ENCODE measurements at places on chromosomes 13 and 19.

DNA sequence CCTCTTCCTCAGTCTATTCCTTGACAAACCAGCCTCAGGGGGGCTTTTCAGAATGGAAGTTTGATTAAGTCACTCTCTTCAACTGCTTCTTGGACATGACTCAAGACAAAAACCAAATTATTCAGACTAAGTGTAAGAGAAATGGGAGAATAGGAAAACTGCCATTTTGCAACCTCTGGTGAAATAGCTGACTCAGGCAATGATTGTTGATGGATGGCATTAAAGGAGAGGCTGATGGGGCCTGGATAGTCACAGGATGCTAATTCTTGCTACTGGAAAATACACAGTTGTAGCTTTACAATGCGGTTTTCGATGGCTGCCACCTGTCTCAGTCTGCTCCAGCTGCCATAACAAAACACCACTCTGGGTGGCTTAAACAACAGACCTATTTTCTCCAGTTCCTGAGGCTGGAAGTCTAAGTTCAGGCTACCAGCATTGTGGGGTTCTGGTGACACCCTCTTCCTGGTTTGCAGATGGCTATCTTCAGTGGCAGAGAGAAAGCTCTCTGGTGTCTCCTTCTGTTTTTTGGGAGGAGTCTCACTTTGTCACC, 6.1 kb downstream of the NOSIP start:
- DNase-seq: no peak

DNA sequence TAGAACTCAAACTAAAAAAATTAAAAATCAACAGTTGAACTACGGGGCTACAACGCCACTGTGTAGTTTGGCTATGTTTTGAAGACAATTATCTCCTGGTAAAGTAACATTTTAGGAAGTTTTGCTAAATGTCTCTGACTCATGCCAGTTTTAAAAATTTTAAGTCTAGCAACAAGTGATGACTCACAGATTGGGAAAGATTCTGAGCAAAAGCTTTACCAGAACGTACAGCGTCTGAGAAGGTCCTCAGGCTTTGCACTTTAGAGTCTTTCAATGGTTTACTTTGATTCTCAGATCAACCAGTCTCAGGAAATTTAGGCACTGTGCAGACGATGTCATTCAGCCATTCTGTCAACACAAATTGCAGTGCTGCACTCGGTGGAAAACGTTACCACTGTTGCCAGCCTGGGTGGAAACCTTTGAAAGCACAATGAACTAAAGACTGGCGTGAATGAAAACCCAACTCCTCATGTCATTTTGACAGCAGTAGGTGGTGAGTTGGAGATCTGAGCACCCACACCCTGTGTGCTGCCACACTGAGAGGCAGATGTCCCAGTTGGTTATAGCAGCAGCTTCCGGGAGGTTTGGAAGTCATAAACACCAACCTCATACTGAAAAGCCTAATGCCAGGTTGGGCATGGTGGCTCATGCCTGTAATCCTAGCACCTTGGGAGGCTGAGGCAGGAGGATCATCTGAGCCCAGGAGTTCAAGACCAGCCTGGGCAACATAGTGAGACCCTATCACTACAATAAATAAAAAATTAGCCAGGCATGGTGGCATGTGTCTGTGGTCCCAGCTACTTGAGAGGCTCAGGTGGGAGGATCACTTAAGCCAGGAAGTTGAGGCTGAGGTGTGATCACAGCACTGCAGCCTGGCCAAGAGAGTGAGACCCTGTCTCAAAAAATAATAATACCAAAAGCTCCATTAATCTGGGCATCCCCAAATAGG, 6.3 kb upstream of the WTIP start:
- peak; percentile 88 for DNase-seq

DNA sequence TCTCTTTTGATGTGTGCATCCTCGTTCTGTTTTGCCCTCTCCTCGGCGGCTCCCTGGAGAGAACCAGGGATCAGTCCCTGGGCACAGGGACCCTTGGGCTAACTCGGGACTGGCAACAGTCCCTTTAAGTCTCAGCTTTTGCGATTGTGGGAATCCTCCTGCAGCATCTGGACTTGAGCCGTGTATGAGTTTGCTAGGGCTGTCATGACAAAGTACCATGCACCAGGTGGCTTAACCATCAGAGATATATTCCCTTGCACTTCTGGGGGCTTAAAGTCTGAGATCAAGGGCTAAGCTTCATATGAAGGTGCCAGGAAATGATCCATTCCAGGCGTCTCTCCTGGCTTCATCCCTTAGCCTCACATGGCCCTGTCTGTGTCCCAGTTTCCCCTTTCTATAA, 34.5 kb downstream of the ARHGEF18 start:
- DNase-seq: no peak

DNA sequence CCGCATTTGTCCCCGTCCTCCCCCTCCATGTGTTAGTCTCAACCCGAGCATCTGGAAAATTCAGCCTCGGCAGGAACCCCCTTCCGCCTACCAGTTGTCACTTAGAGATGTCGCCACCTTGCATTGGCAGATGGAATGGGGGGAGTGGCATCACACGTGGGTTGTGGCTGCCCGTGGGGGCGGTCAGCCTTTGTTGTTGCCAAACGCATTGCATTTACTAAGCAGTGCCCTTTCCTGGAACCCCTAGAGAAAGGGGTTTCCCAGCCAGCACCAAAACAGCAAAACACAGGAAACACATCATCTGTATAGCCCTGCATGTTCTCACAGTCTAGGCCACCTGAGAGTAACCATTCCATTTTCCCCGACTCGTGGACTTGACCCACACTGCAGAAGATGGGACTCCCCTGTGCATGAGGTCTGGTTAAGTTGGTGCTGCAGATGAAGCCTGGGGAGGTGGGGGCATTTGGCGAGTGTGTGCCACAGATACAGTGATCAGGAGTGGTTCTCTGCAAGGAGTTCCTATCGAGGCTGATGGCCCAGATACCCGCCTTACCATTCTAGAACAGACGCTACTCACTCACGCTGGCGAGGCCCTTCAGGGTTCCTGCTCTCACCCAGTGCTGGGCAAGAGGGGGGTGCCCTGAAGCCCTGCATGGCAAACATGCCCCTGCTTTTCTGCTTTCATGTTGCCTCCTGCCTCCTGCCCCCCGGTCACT, 38.3 kb downstream of the TMED1 start:
- DNase-seq: peak; percentile 29

DNA sequence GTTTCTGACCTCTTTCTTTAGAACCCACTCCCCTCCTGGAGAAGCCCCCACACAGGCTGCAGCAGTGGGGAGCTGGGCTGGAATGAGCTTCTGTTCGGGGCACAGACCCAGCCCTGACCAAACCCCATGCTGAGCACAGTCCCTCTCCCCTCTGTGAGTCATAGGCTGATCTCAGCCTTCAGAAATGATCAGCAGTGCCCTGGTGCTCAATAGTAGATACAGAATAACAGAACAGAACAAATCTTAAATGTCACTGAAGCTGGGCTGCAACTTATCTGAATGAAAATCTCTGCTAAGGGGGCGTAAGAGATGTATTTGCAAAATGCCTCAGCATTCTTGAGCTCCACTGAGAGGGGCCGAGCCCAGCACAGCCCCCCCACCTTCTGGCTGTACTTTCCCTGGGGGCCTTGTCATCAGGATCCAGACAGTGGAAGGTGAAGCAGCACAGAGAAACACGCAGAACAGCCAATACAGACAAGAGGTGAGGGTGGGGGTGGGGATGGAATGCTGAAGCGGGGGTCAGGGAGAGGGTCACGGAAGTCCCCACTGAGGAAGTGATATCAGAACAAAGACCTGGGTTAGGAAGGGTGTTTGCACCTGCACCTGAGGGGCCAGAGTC, 9.9 kb downstream of the ZNF665 start:
- DNase-seq: peak; percentile 78

DNA sequence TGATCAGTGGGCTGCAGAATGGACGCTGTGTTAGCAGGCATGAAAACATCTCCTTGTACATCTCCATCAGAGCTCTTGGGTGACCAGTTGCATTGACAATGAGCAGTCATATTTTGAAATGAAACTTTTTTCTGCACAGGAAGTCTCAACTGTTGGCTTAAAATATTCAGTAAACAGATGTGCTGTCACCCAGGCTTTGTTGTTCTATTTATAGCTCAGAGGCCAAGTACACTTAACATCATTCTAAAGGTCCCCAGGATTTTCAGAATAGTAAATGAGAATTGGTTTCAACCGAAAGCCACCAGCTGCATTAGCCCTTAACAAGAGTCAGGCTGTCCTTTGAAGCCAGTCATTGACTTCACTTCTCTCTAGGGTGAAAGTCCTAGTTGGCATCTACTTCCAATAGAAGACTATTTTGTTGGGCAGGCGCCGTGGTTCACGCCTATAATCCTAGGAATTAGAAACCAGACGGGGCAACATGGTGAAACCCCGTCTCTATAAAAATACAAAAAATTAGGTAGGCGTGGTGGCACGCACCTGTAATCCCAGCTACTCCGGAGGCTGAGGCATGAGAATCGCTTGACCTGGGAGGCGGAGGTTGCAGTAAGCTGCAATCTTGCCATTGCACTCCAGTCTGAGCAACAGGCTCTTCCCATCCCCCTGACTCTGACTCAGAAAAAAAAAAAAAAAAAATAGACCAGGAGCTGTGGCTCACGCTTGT, 7.9 kb upstream of the PDE4A start:
- DNase-seq: no peak

DNA sequence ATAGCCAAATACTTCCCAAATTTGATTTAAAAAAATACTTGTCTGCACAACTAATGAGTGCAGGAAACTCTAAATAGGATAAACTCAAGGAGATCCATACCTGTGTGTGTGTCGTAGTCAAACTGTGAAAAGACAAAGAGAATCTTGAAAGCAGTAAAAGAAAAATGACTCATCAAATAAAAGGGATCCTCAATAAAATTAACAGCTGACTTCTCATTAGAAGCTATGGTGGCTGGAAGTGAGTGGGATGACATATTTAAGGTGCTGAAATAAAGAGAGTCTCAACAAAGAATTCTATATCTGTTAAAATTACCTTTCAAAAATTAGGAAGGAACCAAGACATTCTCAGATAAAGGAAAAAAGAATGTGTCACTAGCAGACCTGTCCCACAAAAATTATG, 13.7 kb downstream of the RNASEH2B start:
- DNase-seq: no peak

DNA sequence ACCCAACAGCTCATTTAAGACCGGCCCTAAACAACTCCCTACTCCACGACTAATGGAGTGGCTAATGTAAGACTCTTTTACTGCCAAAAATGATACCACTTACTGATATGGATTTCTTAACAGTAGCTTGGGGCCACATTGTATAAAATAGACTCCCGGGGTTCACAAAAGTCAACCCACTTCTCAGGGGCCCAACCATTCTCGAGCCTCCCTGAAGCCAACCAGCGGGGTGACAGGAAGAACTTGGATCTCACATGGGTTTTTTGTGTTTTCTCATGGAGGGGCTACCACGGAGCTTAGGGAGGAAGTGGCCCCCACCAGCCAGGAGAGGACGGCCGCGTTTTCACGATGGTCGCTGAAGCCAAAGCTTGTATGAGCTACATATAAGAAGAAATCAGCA, 8.1 kb downstream of the MCF2L start:
- DNase-seq: no peak

DNA sequence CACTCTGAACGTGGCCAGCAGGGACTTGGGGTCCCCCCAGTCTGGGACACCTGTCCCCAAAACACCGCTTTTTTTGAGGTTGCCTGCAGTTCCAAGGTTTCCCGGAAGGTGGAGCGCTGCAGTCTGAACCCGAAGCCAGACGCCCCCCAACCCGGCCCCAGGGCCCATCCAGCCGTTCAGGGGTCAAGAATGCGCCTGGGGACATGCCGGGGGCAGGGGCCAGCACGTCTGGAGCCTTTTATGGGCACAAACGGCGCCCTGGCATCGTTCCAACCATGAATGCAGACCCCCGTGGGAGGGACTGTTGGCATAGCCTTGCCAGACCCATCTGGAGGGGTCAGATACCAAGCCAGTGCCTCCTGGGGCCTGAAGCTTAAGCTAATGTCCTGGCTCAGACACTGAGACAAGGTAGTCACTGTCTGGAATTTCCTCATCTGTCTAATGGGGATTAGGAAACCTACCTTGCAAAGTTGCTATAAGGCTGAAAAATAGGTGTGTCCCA, 6.9 kb downstream of the S1PR5 start:
- DNase-seq: peak; percentile 19

DNA sequence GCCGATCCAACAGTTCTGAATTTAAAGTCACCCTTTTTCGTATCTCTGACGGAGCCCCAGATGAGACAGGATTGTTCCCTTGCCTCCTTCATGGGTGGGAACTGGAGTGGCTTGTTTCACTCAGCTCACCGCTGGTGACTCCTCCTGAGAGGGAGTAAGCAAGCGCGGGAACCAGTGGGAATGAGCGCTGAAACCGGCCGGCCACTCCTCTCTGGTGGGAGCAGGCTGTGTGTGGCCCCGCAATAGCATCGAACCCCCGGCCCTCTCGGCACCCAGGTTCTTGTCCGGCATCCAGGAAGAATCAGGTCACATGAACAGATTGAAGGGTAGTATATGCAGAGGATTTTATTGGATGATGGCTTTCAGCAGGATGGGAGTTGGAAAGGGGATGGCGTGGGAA, 1211.6 kb upstream of the PCDH20 start:
- no peak for DNase-seq

- DNase-seq: peak; percentile 61
Observed at GRCh38 chr19:5718037-5718578, 1.8 kb downstream of the LONP1 start.

DNA sequence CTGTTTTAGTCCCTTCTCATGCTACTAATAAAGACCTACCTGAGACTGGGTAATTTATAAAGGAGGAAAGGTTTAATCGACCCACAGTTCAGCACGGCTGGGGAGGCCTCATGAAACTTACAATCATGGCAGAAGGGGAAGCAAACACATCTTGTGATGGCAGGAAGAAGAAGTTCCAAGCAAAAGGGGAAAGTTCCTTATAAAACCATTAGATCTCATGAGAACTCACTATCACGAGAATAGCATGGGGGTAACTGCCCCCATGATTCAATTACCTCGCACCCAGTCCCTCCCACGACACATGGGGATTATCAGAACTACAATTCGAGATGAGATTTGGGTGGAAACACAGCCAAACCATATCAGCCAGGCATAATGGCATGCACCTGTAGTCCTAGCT, 13.0 kb upstream of the STRN4 start:
- no peak for DNase-seq

GRCh38 chr13:73924607-73925006, 209.6 kb downstream of the KLF12 start:
- DNase-seq: no peak

DNA sequence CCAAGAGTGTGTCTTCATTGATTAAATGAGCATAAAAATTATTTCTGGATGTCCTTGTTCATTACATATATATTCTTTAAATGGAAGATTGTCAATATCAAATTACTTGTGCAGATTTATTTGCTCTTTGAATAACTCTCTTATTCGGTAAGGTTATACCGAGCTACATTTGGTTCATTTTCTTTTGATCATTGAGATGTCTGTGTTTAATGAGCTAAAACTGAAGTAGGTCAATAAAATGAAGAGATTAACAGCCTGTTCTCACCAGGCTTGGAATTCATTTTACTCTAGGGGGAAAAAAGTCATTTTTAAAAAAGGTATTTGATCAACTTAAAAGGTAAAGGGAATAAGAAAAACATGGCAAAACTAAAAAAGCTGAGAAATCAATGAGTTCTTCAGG, 10.6 kb downstream of the GPC5 start:
- DNase-seq: no peak

DNA sequence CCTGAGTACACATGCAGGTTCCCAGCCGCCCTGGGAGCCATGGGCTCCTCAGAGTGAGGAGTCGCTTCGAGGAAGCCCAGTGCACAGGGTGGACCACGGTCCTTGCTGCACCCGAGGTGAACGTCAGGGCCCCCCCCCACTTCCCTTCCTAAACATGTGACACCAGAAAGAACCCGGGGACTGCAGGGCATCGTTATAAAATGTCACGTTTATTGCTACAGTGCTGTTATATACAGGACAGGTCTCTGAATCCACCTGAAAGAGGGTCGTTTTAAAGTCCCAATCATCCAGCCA, 3.8 kb upstream of the UQCR11 start:
- DNase-seq: no peak

Data from choroid plexus epithelial cell (primary cell).